ENCODE measurements at places on chromosomes 7 and 10.

GRCh38 chr7:78634093-78634492 lies 819.4 kb downstream of the MAGI2 start:
- DNase-seq: no peak

GRCh38 chr10:6473430-6473829 lies 106.6 kb downstream of the PRKCQ start:
- DNase-seq: no peak

DNA sequence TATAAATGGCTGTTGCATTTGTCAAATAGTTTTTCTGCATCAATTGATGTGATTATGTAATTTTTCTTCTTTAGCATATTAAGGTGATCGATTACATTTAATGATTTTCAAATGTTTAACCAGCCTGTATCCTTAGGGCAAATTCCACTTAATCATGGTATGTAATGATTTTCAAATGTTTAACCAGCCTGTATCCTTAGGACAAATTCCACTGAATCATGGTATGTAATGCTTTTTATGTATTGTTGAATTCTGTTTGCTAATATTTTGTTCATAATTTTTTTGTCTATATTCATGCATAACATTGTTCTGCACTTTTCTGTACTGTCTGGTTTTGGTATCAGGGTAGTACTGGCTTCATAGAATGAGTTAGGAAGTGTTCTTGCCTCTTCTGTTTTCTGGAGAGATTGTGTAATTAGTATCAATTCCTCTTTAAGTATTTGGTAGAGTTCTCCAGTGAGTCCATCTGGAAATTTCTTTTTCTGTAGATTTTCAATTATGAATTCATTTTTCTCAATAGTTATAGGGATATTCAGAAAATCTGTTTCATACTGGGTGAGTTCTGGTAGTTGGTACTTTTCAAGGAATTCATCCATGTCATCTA lies 393.2 kb upstream of the FOXK1 start:
- no peak for DNase-seq

DNA sequence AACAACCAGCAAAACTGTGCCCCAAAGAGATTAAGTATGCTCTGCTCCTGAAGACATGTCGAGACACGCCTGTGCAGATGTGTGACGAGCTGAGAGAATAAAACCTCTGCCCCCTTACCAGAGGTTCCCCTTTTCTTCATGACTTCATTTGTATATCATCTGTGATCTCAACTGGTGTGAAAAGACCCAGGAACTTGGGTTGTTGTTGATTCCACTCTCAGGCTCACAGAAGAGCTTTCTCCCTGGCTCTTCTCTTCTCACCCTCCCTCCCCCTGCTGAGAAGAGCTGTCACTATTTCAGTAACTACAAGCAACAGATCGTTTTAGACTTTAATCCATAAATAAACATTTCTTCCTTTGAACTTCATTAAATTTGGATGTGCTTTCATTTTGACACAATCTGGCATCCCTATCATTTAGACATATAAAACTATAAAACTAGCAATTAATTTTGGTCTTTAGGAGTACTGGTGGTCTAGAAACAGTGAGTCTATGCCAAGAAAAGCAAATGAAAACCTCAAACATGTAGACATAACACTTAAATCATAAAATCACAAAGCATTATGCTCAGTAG lies 179.3 kb upstream of the FZD8 start:
- no peak for DNase-seq

DNA sequence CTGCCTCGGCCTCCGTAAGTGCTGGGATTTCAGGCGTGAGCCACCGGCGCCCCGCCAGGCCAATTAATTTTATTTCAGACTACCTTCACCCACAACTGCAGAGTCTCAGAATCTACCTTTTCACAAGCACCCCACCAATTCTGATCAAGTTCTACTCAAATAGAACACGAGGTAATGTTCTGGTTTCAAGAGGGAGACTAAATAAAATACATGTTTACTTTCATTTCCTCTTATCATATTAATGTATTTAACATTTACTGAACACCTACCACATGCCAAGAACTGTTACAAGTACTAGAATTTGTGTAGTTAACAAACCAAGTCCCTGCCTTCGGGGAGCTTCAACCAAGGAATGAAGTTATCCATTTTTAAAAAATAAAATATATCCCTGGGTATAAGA lies 25.5 kb upstream of the RGS10 start:
- DNase-seq: no peak

GRCh38 chr10:112137154-112137987 lies 46.2 kb downstream of the GPAM start:
- DNase-seq: peak; percentile 84

- no peak for DNase-seq
These were observed 855.1 kb downstream of the LRMDA start for GRCh38 chr10:76286536-76286935.

DNA sequence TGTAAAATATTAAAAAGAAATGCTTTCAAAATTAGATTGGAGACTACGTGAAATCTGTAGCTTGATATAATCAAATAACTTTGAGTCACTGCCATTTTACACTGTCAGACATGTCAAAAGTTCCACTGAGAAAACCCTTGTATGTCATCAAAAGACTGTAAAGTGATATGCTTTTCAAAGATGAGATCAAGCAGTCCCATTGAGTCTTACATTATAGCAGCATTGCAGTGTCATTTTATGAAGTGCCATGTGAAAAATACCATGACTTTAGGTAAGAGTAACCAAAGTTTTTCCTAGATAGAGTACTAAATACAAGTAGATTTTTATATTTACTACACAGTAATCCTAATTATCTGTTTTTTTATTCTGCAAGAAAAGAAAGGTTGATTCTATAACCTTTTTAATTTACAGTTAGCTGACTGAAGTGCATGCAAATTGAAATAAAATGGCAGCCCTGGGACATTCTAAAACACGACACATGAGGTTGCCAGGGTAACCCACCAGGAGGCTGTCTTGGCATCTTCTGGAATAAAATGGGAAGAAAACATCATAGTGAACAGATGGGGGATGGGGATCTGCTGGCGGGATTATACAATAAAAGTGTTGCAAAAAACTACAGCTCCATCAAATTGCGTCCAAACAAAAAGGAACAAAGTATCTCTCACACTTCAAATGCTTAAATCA lies 91.3 kb upstream of the TMEM106B start:
- no peak for DNase-seq

DNA sequence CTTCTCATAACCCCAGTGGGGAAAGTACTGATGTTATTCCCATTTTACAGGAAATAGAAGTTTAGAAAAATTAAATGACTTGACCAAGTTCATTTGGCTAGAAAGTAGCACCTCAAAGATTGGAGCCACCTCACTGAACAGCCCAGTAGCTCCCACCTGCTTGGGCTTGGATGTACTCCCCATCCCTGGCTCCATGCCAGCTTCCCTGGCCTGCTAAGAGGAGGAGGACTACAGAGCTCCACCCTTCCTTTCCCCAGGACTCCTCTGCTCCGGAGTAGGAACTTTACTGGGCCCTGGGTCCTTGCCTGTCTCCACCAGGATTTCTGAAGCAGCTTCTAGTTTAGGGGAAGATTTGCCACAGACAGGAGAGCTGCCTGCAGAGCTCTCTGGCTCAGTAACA lies 3.1 kb downstream of the HPS6 start:
- no peak for DNase-seq

- DNase-seq: no peak
These were observed 188.7 kb upstream of the KAT6B start for GRCh38 chr10:74637685-74638084.

GRCh38 chr7:11616466-11616865 lies 215.5 kb downstream of the THSD7A start:
- DNase-seq: no peak

GRCh38 chr10:47260505-47261111 lies 39.4 kb upstream of the GDF10 start:
- no peak for DNase-seq

- peak; percentile 26 for DNase-seq
These were observed 41.9 kb downstream of the AGK start for GRCh38 chr7:141593134-141593533.

DNA sequence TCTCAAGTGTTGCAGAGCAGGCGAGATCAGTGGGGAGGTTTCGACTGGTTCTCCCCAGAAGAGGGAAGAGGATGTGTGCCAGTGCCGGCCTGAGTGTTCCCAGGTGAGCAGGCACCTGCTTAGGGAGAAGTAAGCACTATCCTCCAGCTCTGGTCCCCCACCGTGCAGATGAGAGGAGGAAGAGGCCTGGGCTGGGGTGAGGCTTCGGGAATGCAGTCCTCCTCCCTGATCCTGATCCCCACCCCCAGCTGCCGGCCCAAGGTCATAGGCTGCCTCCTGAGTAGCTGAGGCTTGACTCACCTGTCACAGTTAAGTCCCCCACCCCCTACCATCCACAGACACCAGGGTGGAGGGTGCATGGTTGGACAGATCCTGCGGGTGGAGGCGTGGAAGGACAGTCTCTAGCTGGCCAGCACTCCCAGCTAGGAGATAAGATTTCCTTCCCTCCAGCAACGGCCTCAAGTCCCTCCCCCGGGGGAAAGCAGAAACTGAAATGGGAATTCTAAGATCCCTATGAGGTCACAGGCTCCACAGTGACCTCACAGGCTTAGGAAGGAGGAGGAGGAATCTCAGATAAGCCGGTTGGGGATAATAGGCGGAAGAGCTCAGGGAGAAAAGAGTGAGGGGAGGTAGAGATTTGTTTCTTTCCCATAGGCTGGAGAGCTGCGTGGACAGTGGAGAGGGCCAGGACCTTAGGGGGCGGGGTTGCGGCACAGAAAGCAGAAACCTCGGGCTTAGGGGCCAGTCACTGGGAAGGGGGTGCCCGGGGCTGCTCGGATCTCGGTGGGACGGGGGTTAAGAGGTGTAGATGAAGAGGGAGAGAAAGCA lies 1.0 kb downstream of the LRCH4 start:
- DNase-seq: peak; percentile 75

GRCh38 chr7:147483634-147484292 lies 1106.8 kb upstream of the C7orf33 start:
- DNase-seq: no peak

DNA sequence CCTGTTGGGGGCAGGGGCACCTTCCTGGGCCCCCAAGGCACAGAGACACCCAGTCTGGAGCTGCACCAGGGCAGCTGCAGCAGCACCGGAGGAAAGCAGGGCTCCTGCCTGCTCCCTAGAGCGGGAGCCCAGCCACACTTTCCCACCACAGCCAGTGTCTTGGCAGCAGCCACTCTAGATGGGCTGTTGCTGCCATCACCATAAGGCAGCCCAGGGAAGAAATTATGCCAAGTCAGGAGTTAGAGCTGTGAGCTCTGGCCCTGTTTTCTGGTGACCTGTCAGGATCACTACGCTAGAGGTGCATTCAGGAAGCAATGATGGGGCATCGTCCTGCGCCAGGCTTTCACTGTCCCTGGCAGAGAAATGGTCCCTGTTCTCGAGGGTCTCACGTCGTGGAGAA lies 38.0 kb upstream of the ZNRF2 start:
- DNase-seq: no peak

DNA sequence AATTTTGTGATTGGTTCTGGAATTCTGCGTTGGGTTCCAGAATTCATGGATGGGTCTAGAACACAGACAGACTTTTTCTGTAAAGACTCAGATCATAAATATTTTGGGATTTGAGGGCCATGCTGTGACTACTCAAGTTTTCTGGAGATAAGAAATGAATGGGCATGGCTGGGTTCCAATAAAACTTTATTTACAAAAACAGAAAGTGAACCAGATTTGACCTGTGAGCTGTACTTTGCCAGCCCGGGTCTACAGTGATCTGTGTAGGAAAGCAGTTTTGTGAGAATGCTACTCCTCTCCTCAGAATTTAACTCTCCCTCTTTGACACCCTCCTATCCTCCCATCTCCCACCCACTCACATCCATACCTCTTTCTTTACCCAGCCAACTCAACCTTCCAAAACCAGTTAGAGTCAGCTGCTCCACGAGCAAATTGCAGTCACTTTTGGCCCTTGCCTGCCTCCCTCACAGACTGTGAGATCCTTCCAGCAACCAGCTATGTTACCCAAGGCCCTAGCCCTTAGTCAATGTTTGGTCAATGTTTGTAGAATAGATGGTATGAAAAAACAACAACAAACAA lies 312.8 kb upstream of the ZMIZ1 start:
- no peak for DNase-seq

DNA sequence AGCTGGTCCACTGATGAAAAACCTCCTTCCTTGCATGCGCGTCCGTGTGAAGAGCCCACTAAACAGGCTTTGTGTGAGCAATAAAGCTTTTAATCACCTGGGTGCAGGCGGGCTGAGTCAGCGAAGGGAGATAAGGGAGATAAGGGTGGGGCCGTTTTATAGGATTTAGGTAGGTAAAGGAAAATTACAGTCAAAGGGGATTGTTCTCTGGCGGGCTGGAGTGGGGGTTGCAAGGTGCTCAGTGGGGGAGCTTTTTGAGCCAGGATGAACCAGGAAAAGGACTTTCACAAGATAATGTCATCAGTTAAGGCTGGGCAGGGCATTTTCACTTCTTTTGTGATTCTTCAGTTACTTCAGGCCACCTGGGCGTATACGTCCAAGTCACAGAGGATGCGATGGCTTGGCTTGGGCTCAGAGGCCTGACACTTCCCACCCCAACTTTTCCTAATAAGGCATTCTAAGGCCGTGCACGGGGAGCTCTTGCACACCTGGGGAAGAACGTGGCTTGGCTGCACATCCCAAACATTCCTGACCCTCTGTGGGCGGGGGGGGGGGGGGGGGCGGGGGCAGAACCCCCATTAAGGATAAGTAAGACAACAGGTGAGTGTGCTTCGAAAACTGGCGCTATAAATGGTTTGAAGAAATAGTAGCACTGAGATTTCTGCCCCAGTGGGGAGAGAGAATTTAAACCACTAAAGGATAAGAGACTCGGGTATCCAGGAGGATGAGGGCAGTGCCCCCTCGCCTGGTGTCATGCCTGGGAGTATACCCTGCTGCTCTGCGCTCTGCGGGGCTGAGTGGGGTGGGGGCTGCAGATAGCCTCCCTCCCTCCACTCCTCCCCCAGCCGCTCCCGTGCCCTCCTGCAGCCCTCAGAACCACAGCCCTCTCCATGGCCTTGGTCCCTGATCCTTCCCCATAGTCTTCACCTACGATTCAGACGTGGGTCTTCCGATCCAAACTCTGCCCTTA lies 217.6 kb downstream of the MLLT10 start:
- no peak for DNase-seq

DNA sequence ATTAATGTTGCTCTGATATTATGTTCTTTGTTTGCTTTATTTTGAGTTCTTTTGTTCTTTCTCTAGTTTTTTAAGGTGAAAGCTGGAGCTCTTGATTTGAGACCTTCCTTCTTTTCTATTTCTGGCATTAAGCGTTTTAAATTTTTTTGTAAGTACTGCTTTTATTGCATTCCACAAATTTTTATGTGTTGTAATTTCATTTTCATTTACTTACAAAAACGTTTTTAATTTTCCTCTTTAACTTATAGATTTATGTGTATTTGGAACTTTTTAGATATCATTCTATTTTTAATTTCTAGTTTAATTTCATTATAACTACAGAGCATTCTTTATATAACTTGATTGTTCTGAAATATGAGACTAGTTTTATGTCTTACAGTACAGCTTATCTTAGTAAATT lies 395.6 kb downstream of the ETV1 start:
- no peak for DNase-seq

GRCh38 chr7:30906515-30907240 lies 5.0 kb upstream of the AQP1 start:
- no peak for DNase-seq

- DNase-seq: peak; percentile 67
These were observed 9.2 kb downstream of the AQP1 start for GRCh38 chr7:30920584-30921539.
